ENCODE measurements at places on chromosomes 12 and 14.

DNA sequence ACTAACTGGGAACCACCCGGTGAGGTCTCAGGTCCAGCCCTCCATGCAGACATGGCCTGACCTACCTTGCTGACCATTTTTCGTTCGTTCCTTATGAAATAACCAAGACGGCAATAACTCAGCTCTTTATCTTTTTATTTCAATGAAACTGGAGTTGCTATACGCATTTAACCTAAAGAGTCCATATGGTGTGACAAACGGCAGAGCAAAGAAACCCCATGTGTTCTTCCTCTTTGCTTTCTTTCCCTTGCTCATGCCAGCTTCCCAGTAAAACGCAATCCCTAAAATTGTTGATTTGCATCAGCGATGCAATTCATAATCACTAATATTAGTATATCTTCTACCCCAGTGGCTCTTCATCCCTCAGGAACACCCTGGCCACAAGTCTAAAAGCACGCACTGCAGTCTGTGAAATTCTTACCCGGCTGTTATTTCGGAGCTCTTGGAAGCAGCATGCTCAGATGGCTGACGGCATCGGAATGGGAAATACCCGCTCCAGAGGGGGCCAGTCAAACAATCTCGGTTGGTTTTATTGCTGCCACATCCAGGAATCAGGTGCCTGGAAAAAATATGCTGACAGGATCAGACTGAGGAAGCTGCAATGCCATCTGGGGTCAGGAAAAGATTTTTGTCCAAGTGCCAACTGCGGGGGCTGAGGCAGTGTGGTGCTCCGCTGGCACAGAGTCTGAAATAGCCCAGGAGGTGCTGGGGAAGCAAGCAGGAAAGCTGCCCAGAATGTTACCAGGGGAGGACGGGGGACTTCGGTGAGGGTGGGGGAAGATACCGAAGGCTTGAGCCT is 28.2 kb upstream of the KCNA1 start:
- DNase-seq = no peak

DNA sequence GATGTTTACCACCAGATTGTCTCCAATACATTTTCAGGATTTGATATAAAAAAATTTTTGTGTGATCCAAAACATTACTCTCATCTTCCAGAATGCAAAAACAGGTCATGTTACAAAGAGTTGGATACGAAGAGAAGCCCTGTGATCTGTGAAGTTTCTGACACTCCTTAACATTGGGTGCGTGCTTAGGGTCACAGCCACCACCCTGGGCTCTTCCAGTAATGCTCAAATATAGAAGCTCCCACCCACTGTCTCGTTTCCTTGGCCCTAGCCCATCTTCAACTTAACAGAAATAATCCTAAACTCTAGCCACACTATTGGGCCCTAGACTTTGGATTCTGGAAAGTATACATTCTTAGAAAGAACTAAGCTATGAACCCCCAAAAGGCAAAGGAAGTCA is 32.9 kb upstream of the HSP90B1 start:
- DNase-seq = no peak

GRCh38 chr14:89171168-89171567 is 245.9 kb downstream of the FOXN3 start:
- peak; percentile 52 for DNase-seq

DNA sequence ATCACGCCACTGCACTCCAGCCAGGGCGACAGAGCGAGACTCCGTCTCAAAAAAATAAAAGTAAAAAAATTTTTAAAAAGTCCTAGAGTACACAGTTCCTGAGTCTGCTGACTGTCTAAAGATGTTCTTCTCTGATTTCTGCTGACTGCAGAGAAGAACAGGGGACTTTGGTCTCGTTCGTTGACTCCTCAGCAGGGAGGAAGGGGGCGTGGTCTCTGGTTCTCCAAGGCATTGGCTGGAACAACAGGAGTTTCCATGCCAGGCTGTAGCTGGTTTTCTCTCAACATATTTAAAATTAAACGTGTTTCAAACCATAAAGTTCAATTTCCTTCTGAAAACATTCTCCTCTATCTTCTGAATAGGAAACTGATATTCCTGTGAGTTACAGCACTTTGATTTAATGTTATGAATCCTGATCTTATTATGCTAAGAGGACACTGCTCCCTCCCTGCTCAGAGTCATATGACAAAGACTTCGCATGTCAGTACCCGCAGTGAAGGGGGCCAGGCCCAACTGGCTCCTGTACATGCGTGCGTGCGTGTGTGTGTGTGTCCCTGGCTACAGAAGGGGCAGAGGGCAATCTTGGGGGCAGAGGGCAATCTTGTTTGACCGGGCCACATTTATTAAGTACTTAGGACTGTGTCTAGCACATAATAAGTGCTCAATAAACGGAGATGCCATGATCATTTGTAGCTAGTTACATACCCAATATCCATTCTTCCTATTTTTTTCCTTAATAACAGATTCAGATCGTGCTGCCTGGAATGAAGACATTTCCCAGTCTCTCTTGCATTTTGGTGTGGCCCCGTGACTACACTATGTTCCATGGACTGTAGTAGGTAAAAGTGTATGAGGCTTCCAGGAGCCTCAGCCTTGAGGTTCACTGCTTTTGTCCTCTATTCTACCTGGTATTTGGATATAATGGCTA is 16.5 kb upstream of the HNF1A start:
- DNase-seq = no peak

GRCh38 chr12:2265461-2266167 is 212.8 kb downstream of the CACNA1C start:
- peak; percentile 63 for DNase-seq

- no peak for DNase-seq
Observed at GRCh38 chr14:55867311-55867710, 250.9 kb upstream of the PELI2 start.

DNA sequence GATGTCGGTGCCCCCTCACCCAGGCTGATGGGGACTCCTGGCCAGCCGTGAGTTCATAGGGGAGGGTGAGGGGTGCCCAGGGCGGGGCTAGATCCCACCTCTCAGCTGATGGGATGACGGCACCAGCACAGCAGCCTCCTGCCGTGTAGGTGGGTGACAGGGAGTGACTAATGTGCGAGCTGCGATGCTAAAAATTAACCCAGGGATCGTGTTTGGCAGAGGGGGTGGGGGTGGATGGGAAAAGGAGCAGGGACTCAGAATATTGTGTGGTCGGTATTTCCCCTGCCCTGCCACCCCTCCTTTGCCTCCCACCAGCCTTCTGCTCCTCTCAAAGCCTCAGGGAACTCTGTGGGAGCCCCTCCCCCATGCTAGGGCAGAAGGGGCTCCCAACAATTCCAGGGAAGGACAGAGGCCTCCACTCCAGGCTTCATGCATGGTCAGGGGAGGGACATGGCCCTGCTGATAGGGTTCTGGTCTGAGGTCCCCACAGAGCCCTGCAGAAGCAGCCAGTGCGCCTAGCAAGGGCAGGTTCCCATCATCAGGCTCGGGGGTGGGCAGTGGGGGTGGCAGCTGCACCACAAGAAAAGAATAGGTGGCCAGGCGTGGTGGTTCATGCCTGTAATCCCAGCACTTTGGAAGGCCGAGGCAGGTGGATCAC is 12.5 kb downstream of the TAMALIN start:
- DNase-seq = no peak

DNA sequence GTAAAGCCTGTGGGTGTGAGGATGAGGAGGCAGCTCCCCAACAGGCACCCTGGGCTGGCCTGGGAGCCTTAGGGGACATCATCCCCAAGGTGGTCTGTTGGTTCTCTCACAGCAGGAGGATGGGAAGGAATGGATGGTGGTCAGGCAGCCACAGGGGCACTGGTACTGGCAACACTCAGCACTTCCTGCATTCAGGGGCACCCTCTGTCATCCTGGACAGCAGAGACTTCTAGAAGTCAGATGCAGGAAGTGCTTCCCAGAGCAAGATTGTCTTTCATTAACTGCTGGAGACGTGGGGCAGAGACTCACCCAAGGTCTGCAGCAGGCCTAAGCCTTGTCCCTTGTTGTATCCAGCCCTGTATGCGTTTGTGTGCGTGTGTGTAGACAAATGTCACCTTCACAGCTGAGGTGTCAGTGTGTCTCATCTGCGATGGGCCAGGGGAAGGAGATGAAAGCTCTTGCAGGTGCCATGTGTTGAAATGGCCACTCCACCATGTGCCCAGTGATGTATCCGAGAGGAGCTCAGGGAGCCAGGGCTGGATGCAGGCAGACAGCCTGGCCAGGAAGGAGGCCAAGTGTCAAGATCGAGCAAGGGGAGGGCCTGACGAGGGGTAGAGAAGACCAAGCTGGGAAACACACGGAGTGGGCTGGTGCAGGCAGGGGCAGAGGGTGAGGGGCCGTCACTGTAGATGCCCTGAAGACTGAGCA is 85.1 kb downstream of the PITPNM2 start:
- DNase-seq = no peak
